A172 (cell line): ENCODE measurements at places on chromosomes 16 and 17.

GRCh38 chr16:9054460-9054859 lies 37.0 kb upstream of the HAPSTR1 start:
- DNase-seq: no peak

GRCh38 chr16:58639230-58639629 lies 9.6 kb upstream of the CNOT1 start:
- DNase-seq: no peak

DNA sequence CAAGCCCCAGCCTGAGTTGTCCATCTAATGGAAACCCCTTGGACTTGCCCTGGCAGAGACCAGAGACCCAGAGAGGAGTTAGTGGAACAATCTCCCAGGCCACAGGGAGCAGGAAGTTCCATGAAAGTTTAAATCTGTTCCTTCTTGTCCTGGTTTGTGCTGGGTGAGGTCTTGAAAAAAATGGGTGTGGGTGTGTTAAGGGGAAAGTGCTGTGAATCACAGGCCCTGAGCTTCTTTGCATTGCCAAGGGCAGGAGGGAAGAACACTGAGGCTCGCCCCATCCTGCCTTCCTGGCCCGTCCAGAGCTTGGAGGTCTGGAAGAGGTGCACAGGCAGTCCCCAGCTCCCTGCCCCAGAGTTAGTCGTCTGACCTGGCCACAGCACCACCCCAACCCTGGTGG lies 2.3 kb downstream of the ADORA2B start:
- no peak for DNase-seq

DNA sequence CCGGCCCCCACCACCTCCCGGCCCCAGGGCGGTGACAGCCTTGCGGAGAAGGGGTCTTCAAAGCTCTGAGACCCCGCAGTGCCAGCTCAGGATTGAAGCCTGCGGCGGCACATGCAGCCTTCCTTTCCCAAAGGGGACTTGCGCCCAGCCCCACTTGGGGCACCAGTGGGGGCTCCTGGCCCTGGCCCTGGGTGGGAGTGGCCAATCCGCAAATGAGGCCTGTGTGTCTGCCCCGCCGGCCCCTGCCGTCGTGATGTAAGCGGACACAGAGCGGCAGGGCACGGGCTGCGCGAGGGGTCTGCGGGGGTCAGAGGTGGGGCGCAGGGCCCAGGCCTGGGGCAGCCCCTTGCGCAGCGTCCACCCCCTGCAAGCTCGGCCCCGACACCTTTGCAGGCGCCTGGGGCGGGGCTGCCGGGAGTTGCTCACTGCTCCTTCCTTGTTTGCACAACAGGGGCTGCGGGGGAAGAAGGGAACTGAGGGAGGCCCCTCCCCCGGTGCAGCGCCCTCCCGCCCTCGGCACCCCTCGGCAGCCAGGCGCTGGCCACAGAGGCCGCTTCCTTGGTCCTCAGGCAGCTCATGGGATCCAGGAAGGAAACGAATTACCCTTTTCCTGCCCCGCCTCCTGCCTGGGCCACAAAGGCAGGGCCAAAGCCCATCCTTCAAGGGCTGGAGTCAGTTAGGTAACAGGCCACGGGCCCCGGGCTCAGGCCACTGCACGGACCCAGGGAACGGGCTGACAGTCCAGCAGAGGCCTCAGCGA lies 2.9 kb downstream of the SLC16A3 start:
- DNase-seq: peak; percentile 69

DNA sequence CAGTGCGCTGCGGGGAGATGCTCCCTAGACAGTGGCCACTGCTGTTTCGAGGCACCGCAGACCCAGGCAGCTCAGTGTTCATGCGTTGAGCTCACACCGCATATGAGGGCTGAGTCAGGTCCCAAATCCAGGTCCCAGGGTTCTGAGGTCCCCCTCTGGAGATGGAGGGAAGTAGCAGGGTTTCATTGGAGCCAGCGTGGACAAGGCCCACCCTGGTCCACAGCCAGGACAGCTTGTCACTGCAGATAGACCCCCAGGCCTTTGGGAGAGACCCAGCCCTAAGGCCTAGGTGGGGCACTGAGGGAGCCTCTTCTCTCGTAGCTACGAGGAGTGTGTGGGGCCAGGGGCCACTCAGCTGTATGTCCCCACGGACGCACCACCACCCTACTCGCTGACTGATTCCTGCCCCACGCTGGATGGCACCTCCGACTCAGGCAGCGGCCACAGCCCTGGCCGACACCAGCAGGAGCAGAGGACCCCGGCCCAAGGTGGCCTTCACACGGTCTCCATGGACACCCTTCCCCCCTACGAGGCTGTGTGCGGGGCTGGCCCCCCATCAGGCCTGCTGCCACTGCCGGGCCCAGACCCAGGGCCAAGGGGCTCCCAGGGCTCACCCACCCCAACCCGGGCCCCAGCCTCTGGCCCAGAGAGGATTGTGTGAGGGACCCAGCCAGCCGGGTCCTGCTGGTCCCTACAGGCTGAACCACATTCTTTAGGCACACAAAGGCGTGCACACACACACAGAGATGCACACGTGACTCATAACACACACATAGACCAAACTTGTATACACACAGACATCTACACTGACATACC lies 53.4 kb downstream of the BEAN1 start:
- no peak for DNase-seq

GRCh38 chr17:82528484-82529265 lies 9.1 kb downstream of the FOXK2 start:
- peak; percentile 82 for DNase-seq

DNA sequence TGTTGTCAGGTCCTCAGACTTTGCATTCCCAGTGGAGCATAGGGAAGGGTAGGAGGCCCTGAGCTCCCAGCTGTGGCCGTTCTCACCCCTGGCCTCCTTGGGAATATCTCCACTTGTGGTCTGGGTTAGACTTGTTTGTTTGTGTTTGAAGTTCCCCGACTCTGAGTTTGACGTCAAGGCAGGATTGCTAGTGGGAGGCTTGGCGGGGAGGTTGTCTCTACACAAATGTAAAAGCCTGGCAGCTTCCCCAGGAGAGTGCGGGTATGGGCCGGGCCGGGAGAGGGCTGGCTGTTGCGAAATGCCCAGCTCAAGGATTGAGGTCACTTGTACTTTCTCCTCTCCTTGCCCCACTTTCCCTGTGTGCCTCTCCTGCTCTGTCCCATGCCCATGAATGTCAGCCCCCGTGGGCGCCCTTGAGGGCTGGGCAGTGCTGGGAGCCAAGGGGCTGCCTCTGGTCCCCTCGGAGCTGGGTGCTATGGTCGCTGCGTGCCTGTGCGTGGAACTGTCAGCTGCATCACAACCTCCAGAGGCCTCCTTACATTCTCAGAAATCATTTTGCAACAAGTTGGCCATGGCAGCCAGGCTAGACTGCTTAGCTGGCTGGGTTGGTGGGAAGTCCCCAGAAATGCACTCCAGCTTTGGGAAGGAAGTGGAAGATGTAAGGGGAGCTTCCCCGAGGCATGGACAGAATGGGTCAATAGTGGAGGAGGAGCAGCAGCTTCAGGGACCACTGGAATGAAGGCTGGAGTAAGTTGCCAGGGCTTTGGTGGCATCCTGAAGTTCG lies 84.3 kb downstream of the KSR1 start:
- peak; percentile 62 for DNase-seq

GRCh38 chr17:720706-721539 lies 6.3 kb upstream of the VPS53 start:
- no peak for DNase-seq

- no peak for DNase-seq
Measured at GRCh38 chr17:19014628-19015215, 10.2 kb upstream of the FAM83G start.

DNA sequence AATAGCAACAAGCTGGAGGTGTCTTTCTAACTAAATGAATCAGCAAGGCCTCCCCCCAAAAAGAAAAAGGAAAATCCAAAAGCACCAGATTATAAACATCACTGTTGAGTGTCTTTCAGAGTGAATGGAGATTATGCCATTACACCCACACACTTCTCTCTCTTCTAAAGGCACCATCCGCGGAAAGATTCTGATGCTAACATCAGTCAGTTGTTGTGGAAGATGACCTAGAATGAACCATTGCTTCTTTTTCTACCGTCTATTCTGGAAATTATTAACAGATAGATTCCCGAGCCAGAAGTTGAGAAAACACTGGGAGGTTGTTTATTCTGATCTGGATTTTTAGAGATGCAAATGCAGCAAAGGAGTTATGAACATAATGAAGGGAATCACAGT lies 60.9 kb upstream of the FAM20A start:
- no peak for DNase-seq

DNA sequence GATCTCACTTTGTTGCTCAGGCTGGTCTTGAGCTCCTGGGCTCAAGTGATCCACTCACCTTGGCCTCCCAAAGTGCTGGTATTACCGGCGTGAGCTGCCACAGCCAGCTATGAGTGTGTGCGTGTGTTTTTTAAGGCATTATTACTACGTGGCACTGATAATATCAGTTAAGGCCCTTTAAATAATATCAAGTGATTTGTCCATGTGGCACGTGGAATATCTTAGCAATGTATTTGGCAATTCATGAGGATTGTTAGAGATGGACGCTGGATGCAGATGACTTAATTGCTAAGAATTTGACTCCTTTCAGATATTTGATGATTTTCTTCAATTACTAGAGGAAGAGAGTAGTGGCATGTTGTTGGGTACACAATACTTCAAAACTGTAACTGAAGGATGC lies 25.5 kb upstream of the PMP22 start:
- DNase-seq: no peak

- no peak for DNase-seq
Measured at GRCh38 chr17:43905985-43906852, 1.1 kb downstream of the MPP2 start.

DNA sequence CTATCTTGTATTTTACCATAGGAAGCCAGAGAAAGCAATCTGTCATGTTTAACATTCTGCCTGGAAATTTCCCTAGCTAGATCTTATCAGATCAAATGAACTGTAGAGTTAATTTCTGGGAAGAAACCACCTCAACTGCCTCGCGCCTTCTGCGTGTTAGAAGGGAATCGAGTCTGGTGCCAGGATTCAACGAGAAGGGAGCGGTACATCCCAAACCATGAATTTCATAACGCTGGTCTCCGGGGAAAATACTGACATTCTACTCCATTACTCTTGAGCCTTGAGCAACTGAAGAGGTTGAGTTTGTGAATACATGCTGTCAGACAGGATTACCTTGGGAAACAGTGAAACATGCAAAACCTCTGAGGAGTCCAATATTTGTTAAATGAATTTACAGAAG lies 35.2 kb downstream of the MPHOSPH6 start:
- DNase-seq: no peak

GRCh38 chr16:71895679-71896365 lies 491 bp downstream of the IST1 start:
- DNase-seq: peak; percentile 29

DNA sequence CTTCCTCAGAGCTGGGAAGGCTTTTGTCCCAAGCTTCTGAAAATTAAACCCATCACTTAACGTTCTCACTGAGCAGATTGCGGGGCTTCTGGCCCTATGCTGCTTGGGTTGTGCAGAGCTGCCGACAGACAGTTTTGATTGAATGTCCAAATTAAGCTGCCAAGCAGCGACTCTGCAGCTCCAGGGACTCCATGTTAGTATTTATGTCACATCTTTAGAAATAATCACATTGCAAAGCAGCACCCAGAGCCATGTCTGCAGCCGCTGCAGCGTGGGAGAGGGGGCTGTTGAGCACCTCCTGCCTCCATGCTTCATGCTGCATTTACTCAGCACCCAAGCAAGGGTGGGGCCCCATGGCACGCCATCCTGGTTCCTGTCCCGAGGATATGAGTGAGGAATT lies 178.2 kb upstream of the CACNG3 start:
- DNase-seq: no peak

- DNase-seq: peak; percentile 63
Measured at GRCh38 chr17:42681976-42682721, at the start of gene CNTNAP1. CNTNAP1 (plus strand) TSS chr17:42682531; CDS start chr17:42682830, 299 bp downstream.

GRCh38 chr17:32484041-32484461 lies 2.7 kb upstream of the CDK5R1 start:
- DNase-seq: no peak

DNA sequence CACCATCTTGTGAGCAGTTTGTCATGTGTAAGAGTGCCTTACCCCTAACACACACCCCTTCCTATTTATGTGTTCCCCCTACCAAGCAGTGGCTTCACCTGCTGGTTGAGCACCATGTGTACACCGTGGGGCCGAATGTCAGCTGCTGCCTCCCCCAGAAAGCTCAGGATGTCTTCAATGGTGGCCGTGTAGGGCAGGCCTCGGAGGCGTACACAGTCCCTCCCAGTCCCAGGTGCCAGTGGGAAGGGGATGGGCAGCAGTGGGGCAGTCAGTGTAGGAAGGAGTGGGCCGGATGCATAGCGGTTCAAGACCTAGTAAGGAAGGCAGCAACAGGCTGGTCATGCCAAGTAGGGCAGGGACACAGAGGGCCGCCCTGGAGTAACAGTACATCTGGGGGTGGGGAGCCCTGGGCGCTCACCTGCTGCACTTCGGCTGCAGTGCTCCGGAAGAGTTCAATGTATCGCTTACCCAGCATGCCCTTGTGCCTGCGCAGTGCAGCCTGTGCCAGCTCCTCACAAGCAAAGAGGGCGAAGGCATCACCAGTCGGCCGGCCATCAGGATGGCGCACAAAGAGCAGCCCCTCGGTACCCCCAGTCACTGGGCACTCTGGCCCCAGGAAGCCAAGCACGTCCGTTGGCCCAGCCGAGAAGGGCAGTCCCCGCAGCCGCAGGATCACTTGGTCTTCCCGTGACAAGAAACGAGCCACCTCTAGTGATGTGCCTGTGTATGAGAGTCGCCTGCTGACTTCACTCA lies 4.4 kb downstream of the ESRP2 start:
- no peak for DNase-seq

DNA sequence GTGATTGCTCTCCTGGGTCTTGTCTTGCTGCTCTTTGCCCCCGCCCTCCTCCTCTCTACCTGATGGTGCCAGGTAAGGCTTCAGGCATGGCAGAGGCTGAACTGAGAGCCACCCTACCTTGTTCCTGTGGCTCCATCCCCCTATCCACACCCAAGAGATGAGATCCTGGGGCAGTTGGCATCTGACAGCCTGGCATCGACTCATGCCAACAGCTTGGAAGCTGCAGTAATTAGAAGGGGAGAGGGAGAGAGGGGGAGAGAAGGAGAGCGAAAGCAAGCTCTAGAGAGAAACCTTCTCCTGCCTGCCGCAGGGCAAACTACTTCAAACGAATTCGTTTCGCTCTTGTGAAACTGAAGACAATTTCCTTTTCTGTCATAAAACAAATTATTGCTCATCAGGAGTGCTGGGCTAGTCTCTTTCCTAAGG lies 13.8 kb upstream of the SP6 start:
- DNase-seq: no peak

GRCh38 chr17:52148969-52149351 lies 9.6 kb downstream of the CA10 start:
- no peak for DNase-seq

DNA sequence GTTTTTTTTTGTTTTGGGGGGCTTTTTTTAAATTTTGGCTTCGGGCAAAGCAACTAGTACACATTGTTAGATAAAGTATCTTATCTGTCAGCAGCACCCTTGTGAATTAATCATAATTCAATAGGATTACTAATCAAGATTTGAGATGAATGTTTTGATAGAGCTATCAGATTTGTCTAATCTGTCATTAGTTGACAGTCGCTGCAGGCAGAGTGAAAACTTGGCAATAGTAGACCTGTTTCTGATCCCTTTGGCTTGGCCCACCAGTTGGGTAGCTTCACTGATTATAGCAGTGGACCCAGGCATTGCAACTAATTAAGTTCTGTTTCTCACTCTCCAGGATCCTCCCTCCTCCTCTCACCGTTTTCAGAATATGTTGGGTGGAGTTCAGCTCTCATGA lies 258.6 kb downstream of the IRX3 start:
- DNase-seq: no peak
